ENCODE measurements at places on chromosomes 12 and 14.

DNA sequence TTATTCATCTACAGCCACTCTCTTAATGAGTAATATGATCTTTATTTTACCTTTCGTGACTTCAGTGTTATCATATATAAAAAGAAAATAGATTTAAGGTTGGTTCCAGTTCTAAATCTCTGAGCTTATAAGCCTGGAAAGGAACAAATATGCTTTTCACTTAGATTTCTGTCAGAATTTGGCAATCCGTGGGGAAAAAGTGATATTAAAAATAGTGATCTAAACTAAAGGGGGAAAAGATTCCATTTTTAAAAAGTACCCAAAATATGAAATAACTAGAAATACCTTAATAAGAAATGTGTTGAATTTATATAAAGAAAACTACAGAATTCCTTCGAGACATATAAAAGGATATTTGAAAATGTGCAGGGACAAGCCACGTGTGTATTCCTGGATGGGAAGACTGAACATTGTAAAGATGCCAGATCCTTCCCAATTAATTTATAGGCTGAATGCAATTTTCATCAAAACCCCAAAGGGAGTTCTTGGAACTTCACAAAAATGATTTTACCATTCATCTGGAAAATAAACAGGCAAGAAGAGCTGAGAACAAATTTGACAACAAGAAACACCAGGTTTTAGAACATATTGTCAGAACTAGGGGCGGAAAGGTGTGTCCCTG lies 142.5 kb downstream of the EFCAB11 start:
- DNase-seq, result no peak

DNA sequence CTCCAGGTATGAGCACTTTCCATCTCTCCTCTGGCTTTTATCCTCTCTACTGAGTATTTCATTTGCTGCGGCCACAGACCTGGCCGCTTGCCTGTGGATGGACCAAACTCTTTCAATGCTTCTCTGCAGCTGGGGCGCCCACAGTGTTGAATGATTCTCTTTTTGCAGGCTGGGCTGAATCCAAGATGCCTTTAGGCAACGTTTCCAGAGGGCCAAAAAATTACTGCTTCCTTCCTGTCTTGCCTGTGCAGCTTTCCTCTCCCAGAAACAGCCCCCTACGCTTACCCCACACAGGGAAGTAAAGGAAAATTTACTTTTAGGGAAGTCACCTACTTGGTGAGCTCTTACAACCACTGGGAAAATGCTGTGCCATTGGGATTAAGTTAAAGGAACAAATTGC lies 55.6 kb upstream of the JDP2 start:
- DNase-seq, result no peak

DNA sequence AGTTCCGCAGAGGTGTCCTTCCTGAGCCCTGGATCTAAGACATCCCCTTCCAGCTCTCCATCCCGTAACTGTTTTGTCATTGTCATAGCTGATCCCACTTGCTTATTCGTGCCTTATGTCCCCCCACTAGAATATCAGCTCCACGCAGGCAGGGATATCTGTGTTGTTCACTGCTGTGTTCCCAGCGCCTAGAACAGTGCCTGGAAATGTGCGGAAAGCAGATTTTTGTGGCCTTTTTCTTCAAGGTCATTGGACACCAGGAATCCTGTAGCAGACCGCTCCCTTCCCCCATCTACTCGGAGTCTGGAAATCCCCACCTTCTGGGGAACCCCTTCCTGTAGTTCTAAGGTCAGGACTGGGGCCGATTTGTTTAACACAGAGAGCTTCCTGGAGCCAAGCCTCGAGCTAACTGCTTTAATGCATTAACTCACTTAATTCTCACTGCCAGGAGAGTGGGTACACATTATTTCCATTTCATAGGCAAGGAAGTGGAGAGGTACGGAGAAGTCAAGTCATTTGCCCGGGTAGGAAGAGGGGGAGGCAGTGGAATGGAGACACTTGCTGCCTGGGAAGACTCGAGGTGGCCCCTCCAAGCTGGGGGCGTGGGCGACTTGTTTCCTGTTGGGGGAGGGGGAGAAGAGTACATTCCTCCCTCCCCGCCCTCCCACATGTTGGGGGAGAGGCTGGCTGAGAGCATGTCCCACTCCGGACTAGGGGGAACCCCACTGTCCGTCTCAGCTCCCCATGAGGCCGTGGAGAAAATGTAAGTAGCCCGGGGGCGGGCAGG lies 1.2 kb upstream of the SH2B3 start:
- no peak for DNase-seq

GRCh38 chr12:30970559-30971197 lies 44.1 kb downstream of the TSPAN11 start:
- DNase-seq, result no peak

Measured in HS-5 (cell line).